ENCODE measurements at places on chromosomes 1 and 21.

GRCh38 chr21:44093761-44094160 lies 13.4 kb upstream of the PWP2 start:
- no peak for DNase-seq

- no peak for DNase-seq
Observed at GRCh38 chr1:94661431-94661932, 119.9 kb upstream of the F3 start.

GRCh38 chr21:45292399-45293219 lies 4.9 kb upstream of the POFUT2 start:
- peak; percentile 94 for DNase-seq

- no peak for DNase-seq
Observed at GRCh38 chr1:94878329-94878728, 48.6 kb downstream of the CNN3 start.

DNA sequence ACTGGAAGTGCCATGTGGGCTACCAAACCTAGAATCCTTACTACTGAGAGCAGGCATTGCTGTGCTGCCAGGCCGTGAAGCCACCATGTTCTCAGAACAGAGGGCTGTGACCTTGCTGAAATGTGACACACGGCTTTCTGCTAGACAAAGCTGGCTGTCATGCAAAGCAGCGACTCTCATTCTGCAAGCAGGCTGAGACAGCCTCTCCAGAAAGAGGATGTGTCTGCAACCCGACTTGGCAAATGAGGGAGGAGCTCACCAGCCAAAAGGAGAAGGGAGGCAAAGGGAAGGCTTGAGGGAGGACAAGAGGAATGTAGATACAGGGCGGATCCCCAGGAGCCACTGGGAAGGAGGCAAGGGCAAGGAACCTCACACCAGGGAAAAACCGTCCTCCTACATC lies 85.7 kb upstream of the KRTAP19-8 start:
- DNase-seq: no peak

DNA sequence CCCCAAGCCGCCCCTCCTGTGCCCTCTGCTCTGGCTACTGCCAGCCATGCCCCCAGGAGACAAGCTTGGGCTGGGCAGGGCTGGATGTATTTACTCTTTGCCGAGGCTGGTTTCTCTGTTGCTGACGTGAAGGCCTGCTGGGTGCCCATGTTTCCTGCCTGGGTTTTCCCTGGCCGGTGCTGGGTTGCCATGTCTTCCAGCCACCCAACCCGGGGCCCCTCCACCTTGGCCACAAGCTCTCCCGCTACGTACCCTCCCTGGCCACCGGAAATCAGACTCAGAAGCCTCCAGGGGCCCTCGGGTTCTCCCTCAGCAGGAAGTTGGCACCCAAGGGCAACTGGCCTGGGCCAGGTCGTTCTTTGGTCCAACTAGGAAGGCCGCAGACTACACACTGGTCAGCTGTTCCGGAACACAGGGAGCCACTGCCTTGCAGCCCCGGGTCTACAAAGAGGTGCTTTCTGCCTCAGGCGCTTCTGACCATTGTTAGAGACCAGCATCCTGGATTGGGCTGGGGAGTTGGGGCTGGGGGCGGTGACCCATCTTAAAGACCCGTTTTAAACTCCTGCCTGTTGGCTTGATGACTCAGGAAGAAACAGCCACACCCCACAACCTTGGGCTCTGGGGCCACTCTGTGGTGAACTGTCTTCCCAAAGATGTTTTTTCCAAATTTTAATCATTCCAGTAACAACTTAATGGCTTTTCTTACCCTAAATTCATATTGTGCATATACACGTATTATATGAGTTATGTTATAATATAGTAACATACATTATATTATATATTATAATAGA lies 71.2 kb upstream of the RUNX3 start:
- no peak for DNase-seq

DNA sequence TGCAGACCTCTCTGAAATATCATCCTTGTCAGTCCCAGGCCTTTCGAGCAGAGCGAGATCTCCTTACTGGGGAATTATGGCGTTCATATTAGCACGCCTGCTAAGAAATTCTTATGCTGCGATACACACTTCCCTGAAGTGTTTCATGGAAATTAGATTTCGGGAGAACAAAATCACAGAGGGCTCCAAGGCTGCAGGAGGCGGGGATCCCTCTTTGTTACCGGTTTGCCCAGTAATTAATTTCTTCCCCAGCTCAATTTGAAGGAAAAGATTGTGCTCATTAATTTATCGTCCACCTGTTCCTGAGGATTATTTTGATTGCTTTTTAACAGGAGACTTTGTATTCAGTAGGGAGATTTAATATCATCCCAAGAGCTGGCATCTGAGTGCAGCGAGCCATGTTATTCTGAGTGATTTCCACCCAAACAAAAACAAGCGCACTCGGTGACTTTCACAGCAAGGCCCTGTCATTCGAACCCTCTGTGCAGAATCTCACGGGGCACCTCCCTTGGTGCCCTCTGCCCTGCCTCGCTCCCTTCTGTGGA lies 202.3 kb upstream of the GALNT2 start:
- no peak for DNase-seq

DNA sequence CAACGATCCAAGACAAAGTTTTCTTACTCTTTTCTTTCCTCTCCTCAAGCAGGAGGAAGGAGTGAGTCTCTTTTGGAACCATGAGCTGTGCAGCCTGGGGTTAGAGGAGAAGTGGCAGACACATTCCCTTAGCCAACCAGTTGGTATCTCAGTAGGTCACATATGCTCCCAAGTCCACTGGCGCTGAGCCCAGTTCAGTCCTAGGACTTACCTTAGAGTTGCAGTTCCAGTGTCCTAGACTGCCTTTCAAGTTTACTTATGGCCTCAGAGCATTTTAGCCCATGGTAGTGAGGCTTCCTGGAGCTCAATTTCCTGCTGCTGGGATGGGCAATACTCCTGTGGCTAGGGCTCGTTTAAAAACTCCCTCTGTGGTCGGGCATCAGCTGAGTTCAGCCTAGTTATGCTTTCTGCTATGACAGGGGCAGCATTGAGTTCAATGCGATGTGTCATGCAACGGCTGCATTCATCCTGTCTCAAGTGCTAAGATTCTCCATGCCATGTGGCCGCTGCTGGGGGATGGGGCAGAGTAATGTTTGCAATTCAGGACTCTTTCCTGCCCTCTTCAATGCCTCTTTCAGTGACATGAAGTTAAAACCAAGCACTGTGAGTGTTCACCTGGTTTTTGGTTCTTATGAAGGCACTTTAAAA lies 103.8 kb downstream of the LRRC7 start:
- peak; percentile 3 for DNase-seq

All from H54 (cell line).